ENCODE measurements at places on chromosomes 6 and 20. TPM values are rescaled to one million over a fixed set of nuclear protein-coding genes. Genes with fewer than 3 reads are reported as not detected.

DNA sequence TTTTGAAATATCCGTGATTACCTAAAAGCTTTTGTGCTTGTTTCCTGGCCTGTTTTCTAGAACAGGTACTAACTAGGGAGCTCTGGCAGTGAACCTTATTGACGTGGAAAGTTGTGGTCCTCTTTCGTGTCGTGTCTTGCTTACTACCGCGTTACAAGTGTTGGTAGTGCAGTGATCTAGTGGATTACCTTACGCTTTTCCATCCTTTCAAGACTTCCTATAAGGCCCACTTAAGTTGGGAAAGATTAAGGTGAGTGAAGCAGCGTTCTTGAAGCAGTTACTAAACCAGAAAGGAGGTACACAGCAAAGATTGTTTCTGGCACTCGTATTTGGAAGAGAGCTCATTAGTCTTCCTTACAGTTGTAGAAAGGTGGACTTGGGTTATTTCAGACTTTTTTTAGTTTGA is 1.9 kb downstream of the PNRC1 start:
- peaks cover 2% of the 10 kb centered on the region for H3K36me3 ChIP-seq
- no peak for DNase-seq
- H3K4me1 ChIP-seq, result peaks cover 42% of the 10 kb centered on the region
- H3K4me3 ChIP-seq, result peak overlapping the region; percentile 91
- no peaks in the 10 kb centered on the region for H3K27me3 ChIP-seq

DNA sequence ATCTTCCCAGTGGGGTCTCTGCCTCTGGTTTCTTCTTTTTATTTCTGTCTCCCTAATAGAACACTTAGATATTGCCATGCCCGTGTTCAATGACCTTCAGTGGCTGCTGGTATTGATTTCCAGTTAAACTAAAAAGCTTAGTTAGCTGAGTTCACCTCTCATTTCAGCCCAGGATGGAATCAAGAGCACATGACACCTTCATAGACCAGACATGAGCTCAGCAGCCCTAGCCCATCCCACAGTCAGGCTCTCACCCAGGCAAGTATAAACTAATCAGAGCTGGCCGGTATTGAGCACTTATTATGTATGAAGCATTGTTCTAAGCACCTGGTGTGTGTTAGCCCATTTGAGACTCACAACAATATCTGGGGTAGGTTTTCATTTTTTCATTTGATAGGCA is 33.7 kb upstream of the PLEKHG1 start:
- no peak overlapping the region for H3K27ac ChIP-seq
- no peaks in the 10 kb centered on the region for H3K27me3 ChIP-seq
- H3K36me3 ChIP-seq, result no peaks in the 10 kb centered on the region
- H3K4me1 ChIP-seq, result no peaks in the 10 kb centered on the region
- no peak overlapping the region for H3K4me3 ChIP-seq

DNA sequence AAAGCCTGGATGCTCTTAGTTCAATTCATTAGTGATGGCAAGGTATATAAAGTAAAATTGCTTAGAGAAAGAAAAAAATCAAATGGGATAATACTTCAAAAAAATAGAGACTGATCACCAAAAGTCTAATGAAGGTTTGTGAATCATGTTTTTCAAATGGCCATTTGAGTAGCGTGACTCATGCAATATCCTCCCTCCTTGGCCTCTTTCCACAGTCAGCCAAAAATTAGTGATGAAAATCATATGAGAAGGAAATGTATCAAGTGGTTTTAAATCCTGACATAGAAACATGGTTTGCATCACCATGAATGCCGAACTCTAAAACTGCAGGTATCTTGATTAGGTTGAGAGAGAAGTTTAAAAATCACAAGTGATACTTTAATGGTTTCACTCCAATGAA is 1.2 kb upstream of the COL19A1 start:
- peaks cover 9% of the 10 kb centered on the region for H3K4me1 ChIP-seq
- H3K36me3 ChIP-seq, result no peaks in the 10 kb centered on the region
- no peak for DNase-seq
- H3K27me3 ChIP-seq, result no peaks in the 10 kb centered on the region
- no peak overlapping the region for H3K4me3 ChIP-seq

DNA sequence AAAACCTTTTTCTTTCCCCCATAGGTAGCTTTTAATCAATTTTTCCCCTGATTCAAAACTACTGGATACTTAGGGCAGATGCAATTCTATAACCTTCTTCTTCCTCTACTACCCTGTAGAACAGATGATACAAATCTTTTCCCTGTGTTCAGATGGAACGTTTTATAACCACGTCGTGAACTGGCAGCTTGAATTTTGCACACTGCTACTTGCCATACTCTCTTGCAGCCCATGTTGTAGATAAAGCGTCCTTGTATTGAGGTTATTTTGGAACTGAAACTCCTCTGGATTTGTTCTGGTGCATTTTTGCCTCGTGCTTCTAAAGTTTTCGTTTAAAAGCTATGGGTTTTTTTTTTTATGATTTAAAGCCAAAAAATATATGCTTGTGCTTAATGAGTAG is 440.2 kb downstream of the RFPL4B start:
- H3K27me3 ChIP-seq, result no peaks in the 10 kb centered on the region
- H3K36me3 ChIP-seq, result no peaks in the 10 kb centered on the region
- no peak overlapping the region for H3K4me3 ChIP-seq
- no peak overlapping the region for H3K27ac ChIP-seq

DNA sequence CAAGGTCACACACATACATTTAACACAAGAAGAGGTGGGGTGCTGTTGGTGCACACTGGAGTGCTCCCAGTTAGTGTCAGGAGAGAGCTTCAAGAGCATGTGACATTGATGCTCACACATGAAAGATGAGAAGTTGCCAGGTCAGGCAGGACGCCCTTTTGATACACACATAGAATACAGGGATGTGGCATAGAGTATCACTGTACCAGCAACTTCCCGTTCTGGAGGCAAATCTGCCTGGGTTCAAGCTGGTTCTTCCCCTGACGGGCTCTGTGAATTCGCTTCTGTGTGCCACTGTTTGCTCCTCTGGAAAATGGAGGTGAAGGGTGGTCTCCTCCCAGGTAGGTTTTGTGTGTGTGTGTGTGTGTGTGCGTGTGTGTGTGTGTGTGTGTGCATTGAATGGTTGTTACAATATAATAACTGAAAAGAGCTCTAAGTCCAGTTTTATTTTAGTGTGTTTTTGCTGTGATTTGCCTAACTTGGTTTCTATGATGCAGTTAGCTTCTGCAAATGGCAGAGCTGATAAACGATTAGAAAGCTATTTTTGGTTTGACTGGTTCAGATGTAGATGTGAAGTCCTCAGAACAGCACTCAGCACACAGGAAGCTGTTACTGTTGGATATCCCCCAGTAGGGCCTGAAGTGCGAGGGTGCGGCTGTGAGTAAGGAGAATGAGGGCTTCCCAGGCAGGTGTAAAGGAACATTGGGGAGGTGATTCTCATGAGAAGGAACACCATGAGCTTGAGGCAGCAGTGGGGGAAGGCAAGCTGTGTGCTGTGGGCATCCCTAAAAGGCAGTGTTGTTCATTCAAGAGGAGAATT is 53.4 kb downstream of the HIVEP1 start:
- no peak for DNase-seq
- no peak overlapping the region for H3K27ac ChIP-seq
- H3K27me3 ChIP-seq, result no peaks in the 10 kb centered on the region

DNA sequence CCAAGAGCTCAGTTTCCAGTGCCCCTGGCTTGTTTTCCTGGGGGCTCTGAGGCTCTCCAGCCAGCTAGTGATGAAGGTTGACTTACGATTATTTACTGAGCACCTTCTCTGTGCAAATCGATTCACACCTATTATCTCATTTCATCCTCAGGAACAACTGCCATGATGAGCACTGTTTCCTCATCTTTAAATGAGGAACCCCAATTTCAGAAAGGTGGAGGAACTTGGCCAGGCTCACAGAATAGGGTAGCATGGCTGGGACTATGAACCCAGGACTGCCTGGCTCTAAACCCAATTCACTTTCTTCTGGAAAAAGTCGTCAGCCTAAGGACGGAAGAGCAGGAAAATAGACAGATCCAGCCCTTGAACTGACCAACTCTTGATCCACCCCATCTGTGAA is 3.5 kb upstream of the BPI start:
- no peaks in the 10 kb centered on the region for H3K36me3 ChIP-seq
- no peak for DNase-seq
- H3K27me3 ChIP-seq, result no peaks in the 10 kb centered on the region

GRCh38 chr6:44622956-44623355 is 235.4 kb downstream of the CDC5L start:
- H3K27me3 ChIP-seq, result no peaks in the 10 kb centered on the region
- DNase-seq, result no peak
- no peak overlapping the region for H3K4me3 ChIP-seq
- H3K4me1 ChIP-seq, result no peaks in the 10 kb centered on the region
- no peak overlapping the region for H3K27ac ChIP-seq

GTSF1L gene
- not detected for total RNA-seq

PI16 gene
- total RNA-seq, result 0.33 TPM

CYP24A1 gene
- total RNA-seq, result not detected

CYP39A1 gene
- total RNA-seq, result 6.3 TPM
